ENCODE measurements at places on chromosomes 2 and 18. TPM values are rescaled to one million over a fixed set of nuclear protein-coding genes. Genes with fewer than 3 reads are reported as not detected.

Gene CRYGC
- not detected for total RNA-seq

Gene DLGAP1
- total RNA-seq = 1.1 TPM

GRCh38 chr18:48133671-48134251 lies 203.3 kb upstream of the SMAD2 start:
- no peak for DNase-seq

DNA sequence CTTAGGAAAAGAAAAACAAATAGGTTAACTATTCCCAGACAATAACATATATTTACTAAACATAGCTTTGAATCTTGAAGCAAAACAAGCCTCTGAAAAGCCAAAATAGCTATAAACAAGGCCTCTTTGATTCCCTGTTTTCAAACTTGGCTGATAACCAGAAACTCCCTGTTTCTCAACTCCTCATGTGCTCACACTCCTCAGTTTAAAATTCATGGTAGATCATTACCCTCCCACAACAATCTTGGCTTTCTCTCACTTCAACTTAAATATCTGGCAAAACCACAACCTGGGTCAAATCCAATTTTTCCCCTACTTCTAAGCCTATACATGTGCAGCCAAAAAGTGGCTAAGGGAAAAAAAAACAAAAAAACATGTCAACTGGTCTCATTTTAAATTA lies 15.6 kb downstream of the SUCLG1 start:
- DNase-seq = no peak

DNA sequence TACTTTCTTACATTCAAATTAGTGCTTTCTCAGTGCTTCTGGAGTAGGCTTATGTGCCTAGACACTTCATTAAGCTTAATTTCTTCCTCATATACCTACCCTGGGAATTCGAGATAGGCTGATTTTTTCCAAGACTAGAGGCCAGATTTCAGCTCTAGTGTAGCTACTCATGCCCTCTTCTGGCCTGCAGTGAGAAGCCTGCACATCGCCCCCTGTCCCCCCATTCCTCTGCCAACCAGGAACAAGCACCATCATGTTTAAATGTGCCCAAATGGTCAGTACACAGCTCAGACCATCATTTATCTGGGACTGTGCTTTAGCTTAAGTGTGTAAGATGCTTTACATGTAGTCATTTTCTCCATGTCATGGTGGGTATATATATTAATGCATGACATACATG lies 1218.8 kb upstream of the LRRTM1 start:
- DNase-seq = no peak

- DNase-seq = no peak
These were observed 117.0 kb downstream of the CCDC148 start for GRCh38 chr2:158339513-158339912.

Gene TCF4
- 66.3 TPM for total RNA-seq
